ENCODE measurements at places on chromosomes 12 and 14.

- no peak for DNase-seq
Observed at GRCh38 chr12:94831081-94831751, 172.3 kb downstream of the NDUFA12 start.

GRCh38 chr14:83473416-83474235 is 1940.0 kb upstream of the SEL1L start:
- DNase-seq, result peak; percentile 20

GRCh38 chr12:13117029-13117428 is 13.6 kb upstream of the GSG1 start:
- DNase-seq, result no peak

DNA sequence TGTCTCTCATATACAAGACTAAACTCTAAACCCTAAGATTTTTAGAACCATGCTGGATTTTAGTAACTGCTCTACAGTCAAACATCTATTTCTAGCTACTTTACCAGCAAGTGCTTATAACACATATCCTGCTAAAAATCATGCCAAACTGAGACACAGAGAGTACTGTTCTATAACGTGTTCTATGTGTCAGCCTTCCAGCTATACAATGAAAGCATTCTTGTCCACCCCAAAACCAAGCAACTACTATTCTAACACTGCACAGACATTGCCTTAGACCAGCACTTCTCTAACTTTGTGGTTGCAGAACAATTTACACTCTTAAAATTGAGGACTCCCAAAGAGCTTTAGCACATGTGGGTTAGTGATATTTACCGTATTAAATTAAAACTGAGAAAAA is 85.7 kb downstream of the SPPL3 start:
- no peak for DNase-seq

GRCh38 chr14:85596562-85596961 is 66.6 kb downstream of the FLRT2 start:
- DNase-seq, result no peak

DNA sequence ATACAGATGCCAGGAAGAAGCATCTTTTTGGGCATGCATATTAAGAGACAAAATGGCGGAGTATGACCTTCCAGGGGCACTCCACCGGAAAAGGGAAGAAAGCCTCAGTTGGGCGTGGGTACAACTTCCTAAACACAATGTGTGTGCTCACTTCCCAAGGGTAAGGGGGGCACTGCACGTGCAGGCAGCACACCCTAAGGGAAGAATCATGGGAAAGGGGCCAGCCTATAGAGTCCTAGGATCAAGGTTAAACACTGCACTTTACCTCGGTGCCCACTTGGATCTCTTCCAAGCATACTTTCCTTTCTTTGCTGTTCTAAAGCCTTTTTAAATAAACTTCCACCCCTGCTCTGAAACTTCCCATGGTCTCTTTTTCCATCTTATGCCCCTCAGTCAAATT is 14.8 kb downstream of the OR6J1 start:
- no peak for DNase-seq

DNA sequence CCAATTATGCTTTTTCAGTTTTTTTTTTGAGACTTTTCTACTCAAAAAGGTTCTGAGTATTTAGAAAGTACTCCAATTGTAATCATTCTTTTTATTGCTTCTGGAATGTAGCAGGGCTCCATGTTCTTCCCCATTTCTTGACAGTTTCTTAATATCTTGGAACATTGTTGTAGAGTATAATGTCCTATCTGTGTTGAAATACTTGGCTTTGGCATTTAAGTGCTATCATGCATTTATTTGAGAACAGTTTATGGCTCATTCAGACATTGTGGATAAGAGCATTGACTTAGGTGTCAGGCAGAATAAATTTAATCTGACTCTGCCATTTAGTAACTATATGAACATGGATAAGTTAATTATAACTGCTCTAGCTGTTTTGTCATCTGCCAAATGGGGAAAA is 28.3 kb downstream of the ADIPOR2 start:
- DNase-seq, result peak; percentile 70

GRCh38 chr12:82896979-82897378 is 210.3 kb downstream of the TMTC2 start:
- DNase-seq, result peak; percentile 25

- DNase-seq, result peak; percentile 65
Observed at GRCh38 chr14:29930283-29930682, 2.6 kb upstream of the PRKD1 start.

DNA sequence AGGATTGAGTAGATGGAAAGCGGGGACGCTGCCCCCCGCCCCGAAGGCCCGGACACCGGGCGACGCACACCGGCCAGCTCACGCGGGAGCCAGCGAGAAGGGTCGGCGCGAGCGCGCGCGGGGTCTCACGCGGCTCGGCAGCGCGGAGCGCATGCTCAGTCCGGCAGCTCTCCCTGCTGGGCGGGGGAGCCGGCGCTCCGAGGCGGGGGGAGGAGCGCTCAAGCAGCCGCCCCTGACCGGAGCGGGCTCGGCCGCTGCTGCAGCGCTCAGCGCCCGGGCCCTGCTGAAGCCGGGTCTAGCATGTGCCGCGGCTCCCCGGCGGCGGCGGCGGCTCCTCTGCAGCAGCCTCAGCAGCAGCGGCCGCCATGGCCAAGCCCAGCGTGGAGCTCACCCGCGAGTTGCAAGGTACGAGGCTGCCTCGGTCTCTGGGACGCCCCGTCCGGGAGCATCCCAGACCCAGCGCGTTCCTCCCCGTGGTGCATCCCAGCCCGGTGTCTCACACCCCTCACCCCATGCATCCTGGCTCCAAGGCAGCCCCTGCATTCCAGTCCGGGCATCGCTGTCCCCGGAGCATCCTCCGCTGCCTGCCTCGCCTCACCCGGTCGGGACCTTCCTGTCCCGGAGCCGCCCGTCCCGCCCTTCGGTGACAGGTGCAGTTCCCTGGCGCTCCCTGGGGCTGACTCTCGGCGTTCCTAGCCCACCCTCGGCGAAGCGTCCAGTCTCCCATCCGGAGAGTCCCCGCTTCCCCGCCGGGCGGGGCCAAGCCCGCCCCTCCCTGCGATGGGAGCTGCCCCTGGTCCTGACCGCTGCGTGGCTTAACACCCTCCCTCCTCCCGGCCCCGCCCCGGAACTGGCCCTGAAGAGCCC is at the start of gene CARMIL3:
CARMIL3 (plus strand) TSS at position 221 of the 867 bp plus-strand sequence; CDS start at position 366, 145 bp downstream.
- peak; percentile 32 for DNase-seq

DNA sequence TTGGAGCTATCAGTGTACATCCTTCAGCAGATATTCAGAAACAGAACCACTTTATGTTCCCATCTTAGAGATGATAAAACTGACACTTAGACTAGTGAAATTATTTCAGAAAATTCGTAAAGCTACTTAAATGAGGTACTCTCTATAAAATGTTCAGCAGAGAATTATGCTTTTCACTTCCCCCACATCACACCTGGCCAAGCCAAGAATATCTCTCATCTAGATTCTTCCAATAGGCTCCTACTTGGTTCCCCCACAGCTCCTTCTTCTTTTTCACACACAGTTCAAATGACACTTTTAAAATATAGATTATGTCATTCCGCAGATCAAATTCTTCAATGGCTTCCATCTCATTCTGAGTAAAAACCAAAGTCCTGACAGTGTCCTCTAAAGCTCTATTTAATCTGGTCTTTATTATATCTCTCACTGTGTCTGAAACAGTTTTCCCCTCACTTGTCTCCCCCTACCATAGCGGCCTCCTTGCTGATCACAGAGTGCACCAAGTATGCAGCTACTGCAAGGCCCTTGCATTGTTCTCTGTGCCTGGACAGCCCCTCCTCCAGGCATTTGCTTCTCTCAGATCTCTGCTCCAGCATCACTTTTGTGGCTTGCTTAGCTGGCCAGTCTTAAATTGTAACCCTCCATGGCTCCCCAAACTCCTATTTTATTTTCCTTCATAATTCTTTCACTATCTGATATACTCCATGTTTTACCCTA is 736.8 kb upstream of the USP15 start:
- no peak for DNase-seq

- DNase-seq, result peak; percentile 80
Observed at GRCh38 chr12:50326590-50327284, 43.4 kb upstream of the LIMA1 start.

- DNase-seq, result no peak
Observed at GRCh38 chr12:91983935-91984334, 161.7 kb downstream of the BTG1 start.

- DNase-seq, result no peak
Observed at GRCh38 chr14:54834727-54835126, 67.9 kb downstream of the GCH1 start.

DNA sequence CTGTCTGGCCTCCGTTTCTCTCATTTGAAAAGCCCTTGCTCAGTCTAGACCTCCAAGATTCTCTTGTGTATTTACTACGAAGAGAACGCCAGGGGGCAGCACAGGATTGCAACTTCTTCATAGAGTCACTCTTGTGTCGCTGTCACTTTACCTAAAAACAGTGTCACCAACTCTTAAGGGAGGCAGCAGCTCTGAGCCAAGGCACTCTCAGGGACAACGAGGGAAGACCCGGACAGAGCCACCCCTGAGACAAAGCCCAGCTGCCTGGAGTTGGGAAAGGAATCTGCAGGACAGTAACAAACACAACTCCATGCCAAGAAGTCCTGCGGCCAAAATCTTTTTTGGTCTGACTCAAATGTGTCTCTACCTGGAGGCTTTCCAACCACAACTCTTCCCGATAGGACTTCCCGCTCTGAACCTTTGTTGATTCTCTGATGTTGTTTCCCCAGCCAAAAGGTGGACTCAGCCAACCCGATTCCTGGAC is 9.6 kb upstream of the RPAP3 start:
- DNase-seq, result peak; percentile 82

DNA sequence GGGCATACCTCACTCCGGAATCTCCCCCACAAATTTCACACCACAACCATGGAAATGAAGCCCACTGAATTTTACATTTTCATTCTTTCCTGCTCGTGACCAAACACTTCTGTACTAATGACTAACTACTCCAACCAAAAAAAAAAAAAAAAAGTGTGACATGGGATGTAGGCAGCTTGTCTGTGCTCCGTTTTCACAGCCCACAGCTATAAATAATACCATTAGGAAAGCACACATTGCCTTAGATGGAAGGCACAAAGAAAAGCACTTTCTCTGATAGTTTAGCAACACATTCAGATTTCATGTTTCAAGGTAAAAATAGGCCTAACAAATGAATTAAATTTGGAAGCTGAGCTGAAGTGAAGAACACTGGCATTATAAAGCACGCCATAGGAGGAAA is 42.5 kb downstream of the DUSP6 start:
- no peak for DNase-seq

DNA sequence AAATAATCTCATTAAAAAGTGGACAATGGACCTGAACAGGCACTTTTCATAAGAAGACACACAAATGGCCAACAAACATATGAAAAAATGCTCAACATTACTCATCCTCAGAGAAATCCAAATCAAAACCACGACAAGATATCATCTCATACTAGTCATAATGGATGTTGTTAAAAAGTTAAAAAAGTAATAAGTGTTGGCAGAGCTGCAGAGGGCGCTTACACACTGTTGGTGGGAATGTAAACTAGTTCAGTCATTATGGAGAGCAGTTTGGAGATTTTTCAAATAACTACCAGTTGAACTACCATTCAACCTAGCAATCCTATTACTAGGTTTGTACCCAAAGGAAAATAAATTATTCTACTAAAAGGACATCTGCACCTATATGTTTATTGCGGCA is 47.2 kb downstream of the FOXG1 start:
- DNase-seq, result peak; percentile 6

DNA sequence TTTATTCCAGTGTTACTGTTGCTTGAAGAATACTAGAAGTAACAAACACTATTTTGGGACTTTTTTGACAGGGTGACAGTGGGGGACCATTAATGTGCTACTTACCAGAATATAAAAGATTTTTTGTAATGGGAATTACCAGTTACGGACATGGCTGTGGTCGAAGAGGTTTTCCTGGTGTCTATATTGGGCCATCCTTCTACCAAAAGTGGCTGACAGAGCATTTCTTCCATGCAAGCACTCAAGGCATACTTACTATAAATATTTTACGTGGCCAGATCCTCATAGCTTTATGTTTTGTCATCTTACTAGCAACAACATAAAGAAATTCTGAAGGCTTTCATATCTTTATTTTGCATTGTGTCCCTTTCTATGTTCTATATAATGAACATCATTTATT is 44.5 kb downstream of the TMPRSS12 start:
- no peak for DNase-seq

- DNase-seq, result no peak
Observed at GRCh38 chr14:59331217-59331616, 134.0 kb downstream of the GPR135 start.

GRCh38 chr14:92892589-92892988 is 30.4 kb upstream of the CHGA start:
- peak; percentile 17 for DNase-seq

DNA sequence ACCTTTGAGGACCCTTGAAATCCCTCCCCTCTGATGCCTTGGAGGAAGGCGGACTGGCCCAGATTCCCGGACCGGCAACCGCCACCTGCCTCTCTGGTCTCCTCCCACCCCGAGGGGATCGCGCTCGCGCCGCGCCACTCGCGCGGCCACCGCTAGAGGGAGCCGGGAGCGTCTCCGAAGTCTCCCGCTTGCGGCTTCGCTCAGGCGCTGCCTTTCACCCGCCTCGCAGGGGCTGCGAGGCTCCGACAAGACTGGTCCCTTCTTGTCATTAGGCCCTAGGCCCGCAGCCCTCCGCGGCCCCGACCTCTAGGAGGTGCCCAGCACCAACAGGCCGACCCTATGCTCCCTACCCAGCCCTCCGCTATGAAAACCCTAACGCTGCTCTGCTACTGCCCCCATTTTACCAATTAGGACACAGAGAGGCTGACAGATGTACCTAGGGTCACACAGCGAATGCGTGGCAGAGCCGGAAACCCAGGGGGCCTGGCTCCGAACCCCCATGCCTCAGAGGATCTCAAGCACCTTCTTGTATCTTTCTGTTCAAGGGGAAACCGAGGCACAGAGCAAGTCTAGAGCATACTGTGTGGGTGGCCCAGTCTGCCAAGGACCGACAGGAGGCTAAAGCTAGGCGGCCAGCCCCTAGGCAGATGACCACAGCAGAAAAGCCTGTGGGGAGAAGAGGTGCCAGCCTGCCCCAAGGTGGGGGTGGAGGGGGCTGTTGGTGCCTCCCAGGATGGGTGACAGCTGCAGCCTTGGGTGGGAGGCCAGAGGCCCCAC is 21.4 kb upstream of the VSX2 start:
- peak; percentile 61 for DNase-seq

- DNase-seq, result peak; percentile 98
Observed at GRCh38 chr14:22689199-22689598, 45.0 kb upstream of the OR6J1 start.

DNA sequence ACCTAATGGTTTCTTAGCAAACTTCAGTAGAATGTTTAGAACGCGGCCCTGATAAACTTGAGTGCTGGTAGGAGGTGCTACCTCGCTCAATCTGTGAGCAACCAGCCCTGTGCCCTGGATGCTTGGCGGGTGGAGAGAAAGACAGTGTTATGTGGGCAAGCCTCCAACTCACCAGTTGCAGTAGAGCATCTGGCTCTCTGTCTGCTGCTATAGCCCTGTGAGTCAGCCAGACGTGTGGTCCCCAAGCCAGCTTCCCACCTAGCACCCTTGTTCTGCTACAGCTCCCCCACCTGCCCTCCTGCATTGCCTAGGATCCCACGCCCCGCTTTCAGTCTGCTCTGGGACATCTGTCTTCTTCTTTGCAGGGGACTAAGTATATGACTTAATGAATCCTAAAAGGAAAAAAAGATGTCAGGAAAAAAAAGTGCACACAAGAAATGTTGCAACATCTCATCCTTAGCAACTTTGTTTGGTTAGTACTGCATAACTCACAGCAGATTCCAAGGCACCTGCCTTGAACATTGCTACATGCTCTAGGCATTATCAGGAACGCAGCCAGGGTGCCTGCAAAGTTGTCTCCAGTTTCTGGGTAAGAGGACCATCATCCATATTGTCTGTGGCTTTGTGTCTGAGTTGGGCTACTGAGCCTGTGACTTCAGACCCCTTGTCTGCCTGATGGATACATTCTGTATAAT is 13.6 kb downstream of the SNRNP35 start:
- peak; percentile 77 for DNase-seq
